Inflammatory macrophage treated with lipopolysaccharide for 1 hour (primary cell): ENCODE measurements at places on chromosomes 3 and 15.
A peak's percentile ranks its signal among the peaks of the same experiment; 100 is the strongest.

DNA sequence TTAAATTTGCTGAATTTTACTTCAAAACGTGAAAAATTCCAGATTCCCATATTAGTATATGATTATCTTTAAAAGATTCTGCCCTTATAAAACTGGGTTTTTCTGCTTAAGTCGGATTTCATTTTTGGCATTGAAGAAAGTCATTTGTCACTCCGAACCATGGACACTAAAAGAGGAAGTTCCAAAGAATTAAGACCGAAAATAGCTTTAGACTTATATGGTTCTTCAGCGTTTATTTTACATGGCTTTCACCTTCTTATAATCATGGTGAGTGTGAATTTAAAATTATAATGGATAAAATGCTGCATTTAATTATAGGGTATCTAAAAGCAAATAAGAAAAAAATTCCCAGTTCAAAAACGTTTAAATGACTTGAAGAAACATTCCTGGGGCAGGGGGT lies 1.0 kb downstream of the C3orf38 start:
- DNase-seq: peak; percentile 50

- peak; percentile 41 for DNase-seq
These were observed 29.3 kb downstream of the SLC4A7 start for GRCh38 chr3:27454914-27455313.

- no peak for DNase-seq
These were observed 33.4 kb downstream of the DCLK3 start for GRCh38 chr3:36730966-36731365.

DNA sequence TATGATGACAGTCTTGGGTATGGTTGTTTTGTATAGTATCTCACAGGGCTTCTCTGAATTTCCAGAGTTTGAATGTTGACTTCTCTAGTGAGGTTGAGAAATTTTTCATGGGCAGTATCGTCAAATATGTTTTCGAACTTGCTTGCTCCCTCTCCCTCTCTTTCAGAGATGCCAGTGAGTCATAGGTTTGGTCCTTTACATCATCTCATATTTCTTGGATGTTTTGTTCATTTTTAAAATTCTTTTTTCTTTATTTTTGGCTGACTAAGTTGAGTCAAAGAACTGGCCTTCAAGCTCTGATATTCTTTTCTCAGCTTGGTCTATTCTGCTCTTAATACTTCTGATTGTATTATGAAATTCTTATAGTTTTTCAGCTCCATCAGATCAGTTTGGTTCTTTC lies 282.3 kb upstream of the NECTIN3 start:
- no peak for DNase-seq

DNA sequence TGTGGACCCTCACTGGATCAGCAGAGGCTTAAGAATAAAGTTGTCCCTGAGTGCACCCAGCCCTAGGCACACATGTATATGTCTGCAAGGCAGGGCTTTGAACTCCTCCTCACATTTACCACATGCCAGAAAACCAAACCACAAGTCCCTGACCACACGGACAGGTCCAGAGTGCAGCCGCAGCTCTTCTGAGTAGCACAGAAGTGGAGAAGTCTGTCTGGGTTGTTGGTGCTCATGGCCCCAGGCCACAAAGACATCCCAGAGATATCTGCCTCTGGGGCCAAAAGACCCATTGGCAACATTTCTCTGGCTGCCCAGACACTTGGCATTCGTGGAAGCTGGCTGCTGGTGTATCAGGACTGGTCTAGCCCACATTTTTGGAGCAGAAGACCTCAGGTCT lies 17.4 kb downstream of the SUSD5 start:
- no peak for DNase-seq

- DNase-seq: no peak
These were observed 240.9 kb upstream of the CADM2 start for GRCh38 chr3:84717894-84718293.

DNA sequence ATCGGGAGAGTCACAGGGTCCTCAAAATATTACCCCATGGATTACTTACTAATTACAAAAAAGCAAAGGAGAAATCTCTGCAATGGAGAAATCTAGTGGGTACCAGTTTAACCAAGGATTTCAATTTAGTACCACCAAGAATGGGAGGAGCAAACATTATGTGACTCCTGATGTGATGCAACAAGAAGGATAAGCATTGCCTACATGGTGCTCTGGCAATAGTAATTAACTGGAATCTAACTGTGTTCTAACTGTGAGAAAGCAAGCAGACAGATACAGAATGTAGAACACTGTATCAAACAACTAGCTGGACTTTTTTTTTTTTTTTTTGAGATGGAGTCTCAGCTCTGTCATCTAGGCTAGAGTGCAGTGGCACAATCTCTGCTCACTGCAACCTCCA lies 159.2 kb downstream of the TNIK start:
- DNase-seq: no peak

- no peak for DNase-seq
These were observed 305.1 kb downstream of the ZNF621 start for GRCh38 chr3:40829876-40830275.

- DNase-seq: no peak
These were observed 569.7 kb upstream of the MDFIC2 start for GRCh38 chr3:70882104-70882503.

DNA sequence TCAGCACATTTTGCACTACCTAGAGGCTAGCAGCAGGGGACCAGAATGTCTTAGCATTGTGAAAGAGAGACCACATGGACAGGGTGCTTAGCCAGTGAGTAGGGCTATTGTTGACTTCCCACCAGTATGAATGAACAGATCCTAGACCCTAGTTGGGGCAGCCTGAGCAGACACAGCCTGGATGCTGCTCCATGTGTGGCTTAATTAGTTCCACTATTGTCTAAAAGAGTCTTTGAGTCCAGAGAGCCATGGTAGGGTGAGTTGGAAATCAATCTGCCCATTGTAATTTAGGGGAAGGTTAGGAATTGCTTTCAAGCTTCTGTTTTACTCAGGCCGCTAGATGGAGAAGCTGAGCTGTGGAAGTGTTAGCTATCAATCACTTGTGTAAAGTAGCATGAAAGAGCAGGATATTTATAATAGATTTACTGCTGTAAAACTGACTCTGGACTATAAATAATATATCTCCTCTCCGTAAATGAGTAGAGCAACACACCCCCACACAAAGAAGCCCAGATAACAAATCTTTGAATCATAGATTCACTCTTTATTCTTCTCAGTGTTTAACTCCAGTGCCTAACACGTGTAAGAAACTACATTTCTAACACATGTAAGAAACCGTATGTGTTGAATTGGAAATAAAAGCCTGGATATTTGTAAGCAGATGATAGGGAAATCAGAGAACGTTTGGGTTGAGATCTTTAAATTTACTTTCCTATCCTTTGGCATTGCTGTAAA lies 4.1 kb upstream of the GCSAM start:
- peak; percentile 43 for DNase-seq

- DNase-seq: no peak
These were observed 13.3 kb upstream of the PLXNA1 start for GRCh38 chr3:126969586-126969985.

GRCh38 chr15:68524753-68525584 lies 53.8 kb upstream of the CORO2B start:
- no peak for DNase-seq

GRCh38 chr3:150594150-150594549 lies 9.0 kb upstream of the SELENOT start:
- peak; percentile 6 for DNase-seq

DNA sequence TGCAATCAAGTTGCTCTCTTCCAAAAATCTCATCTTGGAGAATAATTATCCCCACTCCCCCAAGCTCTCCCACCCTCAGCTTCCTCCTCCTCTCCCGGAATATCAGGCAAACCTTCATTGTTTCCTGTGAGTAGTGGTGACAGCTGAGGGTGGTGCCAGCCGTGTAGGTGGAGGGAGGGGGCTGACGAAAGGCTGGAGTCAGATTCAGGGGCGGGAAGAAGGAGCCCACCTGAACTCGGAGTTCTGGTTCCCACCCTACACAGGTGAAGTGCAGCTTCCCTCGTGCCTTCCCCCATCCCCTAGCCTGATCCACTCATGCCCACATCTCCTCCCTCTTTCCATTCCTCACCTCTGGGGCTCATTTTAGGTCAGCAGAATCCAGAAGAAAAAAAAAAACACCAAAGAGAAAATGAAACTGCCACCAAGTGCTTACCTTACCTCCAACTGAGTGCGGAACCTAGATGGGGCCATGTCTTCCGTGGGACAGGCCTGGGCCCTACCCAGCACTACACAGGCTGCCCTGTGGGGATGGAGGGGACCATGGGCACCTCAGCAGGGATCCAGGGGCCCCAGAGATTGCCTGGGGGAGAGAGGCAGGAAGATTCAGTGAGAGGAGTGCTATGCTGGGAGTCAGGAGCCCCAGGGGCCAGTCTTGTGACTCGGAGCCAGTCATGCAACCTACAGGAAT lies 81.3 kb downstream of the ADCY5 start:
- no peak for DNase-seq

DNA sequence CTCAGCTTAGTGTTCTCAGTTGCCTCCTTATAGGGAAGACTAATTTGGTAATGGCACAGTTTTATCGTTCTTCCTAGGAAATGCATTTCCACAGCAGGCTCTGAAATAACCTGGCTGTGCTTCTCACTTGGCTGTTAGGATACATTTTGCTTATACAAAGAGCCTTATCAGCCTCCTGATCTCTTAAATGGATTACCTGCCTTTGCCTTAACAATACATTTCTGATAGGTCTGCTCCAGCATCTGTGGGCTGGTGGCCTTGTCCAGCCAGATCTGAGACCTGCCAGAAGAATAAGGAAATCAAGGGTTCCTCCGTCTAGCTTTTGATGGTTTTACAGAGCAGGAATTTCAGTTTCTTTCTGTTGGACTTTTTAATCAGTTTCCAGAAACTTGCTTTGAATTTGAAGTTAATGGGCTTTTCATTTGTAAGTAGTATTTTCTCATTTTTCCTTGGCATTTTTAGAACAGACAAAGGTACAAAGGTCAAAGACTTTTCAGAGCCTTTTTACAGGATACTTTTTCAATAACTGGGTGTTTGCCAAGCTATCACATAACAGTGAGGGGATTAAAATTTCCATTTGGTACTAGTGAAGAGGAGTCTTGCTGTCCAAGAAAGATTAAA lies 116.3 kb downstream of the AKAP13 start:
- DNase-seq: no peak

DNA sequence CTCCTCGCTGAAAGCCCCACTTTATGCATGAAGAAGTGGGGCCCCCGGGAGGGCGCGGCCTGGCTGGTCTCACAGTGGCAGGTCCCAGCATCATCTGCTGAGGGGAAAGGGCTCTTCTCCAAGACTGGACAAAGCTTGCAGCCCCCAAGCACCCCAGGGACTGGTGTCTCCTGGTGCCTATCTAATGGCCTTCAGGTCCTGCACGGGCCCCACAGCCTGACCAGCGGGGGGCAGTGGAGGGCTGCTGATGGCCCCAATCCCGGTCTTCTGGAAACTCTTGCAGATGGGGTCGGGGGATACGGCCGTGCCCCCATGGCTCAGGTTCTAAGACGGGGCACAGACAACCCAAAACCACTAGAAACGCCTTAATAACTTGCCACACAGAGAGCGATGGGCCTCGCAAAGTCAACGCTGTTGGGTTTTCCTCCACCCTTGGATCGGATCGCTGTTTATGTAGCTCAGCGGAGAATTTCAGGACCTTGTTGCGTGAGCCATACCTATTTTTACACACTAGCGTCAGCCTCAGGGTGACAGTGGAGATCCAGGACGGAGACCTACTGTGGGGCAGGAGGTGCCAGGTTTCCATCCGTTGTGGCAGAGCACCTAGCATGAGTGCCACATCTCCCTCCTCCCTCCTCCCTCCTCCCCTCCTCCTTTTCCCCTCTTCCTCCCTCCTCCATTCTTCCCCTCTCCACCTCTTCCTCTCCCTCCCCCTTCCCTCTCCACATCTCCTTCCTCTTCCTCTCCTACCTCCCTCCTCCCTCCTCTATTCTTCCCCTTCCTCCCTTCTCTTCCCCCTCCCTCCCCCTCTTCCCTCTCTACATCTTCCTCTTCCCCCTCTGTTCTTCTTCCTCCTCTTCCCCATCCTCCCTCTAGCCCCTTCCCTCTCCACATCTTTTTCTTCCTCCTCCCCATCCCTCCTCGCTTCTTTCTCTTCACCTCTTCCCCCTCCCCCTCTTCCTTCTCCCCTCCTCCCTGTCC lies 79.3 kb upstream of the ALDH1L1 start:
- no peak for DNase-seq

- no peak for DNase-seq
These were observed 8.3 kb downstream of the MAPKBP1 start for GRCh38 chr15:41782371-41783282.

DNA sequence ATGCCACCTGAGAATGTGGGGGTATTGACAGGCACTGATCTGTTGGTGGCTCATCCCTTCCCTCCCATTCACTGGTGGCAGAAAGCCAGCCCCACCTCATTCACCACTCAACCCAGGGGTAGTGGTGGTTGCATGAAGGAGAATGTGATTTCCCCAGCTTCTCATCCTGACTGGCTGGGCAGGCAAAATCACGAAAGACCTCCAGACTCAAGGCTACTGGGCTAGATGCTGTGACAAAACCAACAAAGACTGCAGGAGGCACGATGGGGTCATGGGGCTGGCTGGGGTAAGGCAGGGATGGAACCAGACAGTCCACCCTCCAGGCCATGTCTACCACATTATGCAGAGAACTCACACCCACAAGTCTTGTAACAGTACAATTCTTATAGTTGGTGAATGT lies 33.9 kb downstream of the FSTL1 start:
- no peak for DNase-seq

- DNase-seq: no peak
These were observed 82.6 kb upstream of the TRIM42 start for GRCh38 chr3:140595295-140595694.

- DNase-seq: no peak
These were observed 183.2 kb upstream of the STAC start for GRCh38 chr3:36197151-36197550.

- peak; percentile 57 for DNase-seq
These were observed 1.6 kb upstream of the MCTP2 start for GRCh38 chr15:94229591-94230369.

DNA sequence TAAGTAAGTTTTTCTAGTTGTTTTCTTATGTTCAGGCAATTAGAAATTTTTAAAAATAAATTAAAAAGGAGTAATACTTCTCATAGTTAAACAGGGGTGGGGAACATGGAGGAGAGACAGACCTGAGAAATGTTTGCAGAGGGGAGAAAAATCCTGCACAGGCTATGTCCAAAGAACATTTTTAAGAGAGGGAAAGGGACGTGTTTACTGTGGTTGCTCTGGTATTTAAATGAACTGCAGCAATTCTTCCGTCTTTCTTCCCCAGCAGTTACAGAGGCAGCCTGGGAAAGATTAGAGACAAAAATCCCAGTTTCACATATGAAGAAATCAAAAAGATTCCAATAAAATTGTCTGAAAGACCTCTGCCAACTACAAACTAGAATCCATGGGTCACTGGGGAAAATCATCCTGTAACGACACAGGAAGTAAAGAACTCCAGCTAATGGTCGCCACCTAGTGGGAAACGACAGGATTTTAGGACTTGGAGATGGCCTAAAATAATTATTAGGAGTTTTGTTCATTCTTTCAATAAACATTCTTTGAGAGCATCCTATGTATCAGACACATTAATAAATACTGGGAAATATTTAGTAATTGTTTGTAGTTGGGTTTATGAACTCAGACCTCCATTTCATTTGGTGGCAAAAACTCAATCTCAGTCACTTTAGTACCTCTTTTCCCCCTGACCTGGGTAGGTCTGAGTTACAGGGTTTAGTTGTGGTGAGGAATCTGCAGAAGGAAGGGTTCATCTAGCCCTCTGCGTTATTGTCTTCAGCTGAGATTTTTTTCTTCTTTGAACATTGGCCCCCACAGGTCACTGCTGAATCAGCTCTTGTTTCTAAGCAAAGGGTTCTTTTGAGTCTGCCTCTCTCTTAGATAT lies 69.9 kb upstream of the GOLIM4 start:
- peak; percentile 90 for DNase-seq

GRCh38 chr15:44501768-44502366 lies 35.1 kb upstream of the EIF3J start:
- DNase-seq: peak; percentile 47

GRCh38 chr3:37243820-37244748 lies 69.7 kb upstream of the LRRFIP2 start:
- peak; percentile 63 for DNase-seq

GRCh38 chr3:194691481-194692283 lies 6.0 kb downstream of the FAM43A start:
- DNase-seq: no peak
